ENCODE measurements at places on chromosomes 2 and 18.

- DNase-seq: peak; percentile 27
Measured at GRCh38 chr2:209556354-209556961, 132.6 kb downstream of the MAP2 start.

DNA sequence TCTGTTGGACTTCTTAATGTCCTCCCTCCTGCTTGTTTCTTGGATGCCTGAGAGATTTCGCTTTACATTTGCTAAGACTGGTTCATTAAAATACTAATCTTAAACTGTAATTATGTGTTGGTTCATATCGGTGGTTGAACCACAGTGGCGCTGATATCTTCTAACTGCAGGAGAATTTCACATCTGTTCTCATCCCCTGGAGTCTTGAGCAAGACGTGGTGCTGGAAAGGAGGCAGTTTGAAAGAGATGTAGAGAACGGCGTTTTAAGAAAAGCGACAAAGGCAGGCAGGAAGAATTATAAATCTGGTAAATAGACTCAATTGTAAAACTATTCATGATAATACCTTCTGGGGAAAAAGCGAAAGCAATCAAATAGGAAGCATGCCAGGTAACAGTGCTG, 79.5 kb downstream of the NXPH2 start:
- DNase-seq: no peak

DNA sequence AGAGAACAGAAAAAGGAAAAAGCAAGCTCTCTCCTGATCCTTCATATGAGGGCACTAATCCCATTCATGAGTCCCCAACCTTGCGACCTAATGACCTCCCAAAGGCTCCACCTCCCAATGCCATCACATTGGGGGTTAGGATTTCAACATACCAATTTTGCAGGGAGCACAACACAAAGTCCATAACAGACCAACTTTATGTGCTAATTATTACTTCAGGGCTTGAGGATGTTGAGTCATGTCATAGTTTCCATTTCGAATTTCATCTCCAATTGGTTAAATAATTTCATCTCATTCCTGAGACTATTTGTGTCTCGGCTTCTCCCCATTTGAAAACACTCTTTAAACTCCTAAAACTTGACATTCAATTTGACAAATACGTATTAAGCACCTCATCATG, 69.9 kb upstream of the KLF7 start:
- DNase-seq: no peak

- DNase-seq: no peak
Measured at GRCh38 chr2:18639756-18640453, 50.5 kb upstream of the NT5C1B start.

DNA sequence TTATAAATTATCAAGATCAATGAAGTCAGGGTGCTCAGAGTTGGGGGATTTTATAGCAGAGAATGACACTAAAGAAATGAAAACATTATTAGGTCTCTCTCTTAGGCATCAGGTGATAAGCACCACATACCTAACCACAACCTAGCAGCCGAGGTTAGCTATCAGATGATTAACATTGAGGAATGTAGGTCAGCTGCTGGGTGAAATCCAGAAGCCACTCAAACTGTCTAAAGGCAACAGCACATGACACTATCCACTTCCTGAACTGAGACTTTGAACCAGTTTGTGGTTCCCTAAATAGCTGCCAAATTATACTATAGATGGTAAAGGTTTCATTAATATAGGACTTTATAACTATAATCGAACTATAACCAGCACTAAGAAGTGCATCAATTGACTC, 4.7 kb downstream of the EPG5 start:
- DNase-seq: no peak

- DNase-seq: no peak
Measured at GRCh38 chr2:186617771-186618170, 27.9 kb downstream of the ITGAV start.
